ENCODE measurements at places on chromosomes 11 and 22.
A peak's percentile ranks its signal among the peaks of the same experiment; 100 is the strongest.

- peak; percentile 96 for DNase-seq
Observed at GRCh38 chr11:94130298-94131046, 1.8 kb downstream of the PANX1 start.

- no peak for DNase-seq
Observed at GRCh38 chr22:38097058-38097457, 13.1 kb upstream of the SLC16A8 start.

DNA sequence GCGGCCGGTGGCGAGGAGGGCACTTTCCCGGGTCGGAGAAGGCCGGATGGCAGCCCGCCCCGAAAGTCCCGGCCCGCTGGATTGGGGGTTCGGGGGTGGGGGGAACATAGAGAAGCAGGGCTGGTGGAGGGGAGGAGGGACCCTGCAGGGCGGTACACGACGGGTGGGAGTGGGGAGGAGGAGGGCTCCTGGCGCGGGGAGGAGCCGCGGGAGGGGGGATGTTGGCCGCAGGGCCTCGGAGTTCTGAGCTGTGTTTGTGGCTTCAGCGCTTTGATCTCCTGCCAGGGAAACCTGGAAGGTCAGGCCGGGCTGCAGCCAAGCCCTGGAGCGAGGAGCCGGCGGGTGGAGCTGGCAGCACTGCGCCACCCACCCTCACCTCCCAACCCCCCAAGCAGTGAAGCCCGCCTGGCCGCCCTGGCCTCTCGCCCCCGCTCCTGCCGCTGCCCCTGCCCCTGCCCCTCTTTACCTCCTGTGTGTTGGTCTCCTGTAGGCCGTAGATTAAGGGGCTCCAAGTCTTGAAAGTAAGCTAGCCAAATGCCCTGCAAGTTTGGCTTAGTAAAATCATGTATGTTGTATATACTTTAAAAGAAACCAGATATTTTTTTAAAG, 30.9 kb downstream of the C22orf31 start:
- DNase-seq: peak; percentile 79

GRCh38 chr11:35629914-35630313, 11.7 kb downstream of the FJX1 start:
- DNase-seq: peak; percentile 100

- DNase-seq: no peak
Observed at GRCh38 chr11:15367695-15368094, 253.0 kb downstream of the INSC start.

DNA sequence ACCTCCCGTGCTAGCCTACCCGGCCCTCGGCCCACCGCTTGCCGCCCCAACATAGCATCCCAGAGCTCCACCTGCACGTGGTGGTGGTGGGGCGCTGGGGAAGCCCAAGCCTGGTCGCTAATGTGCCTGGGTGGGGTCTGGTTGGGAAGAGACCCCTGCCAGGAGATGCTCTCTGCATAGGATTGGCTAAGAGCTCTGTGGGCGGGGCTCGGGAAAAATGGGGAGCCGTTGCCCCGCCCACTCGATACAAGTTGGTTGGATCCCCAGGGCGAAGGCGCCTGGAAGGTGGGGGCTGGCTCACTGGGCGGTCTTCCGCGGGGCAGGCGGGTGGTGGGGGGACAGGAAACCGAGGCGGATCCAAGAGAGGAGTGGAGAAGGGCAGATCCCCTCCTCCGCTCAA, 7.6 kb downstream of the LRRC10B start:
- DNase-seq: no peak

DNA sequence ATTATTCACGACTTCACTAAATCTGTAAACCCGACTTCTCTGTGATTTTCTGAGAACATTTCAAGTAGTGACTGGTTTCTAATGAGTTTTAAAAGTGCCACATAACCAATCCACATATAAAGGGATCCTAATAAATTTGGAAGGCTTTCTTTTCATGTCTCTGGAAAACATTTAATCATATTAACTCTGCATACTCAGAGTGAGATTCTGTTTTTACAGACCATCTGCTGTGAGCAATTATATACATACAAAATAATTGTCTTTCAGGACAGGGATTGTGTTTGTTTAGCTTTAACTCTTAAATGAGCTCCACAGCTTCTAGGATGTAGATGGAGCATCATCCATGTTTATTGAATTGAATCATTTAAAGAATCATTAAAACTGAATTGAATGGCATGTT, 65.1 kb downstream of the PRMT3 start:
- DNase-seq: no peak

DNA sequence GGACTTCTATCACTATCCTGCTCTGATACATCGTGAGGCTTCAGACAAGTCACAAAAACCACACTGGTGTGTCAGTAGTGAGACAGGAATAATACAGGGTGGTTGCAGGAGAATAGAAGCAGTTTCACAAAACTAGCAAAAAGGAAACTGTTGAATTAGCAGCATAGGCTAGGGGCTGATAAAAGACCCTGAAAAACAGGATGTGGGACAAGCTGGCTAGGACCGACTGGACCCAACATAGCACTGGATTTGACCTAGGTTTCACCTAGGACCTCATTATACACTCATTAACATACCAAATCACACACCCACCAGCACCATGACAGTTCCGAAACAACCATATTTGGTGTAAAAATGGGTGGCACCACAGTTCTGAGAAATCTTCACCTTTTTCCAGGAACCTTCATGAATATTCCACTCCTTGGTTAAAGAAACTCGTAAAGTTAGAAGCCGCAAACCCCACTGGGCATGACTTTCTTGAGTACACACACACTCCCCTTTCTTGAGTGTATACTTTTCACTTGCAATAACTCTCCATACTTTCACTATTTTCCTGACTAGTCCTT, 76.2 kb downstream of the SLC1A2 start:
- DNase-seq: no peak

DNA sequence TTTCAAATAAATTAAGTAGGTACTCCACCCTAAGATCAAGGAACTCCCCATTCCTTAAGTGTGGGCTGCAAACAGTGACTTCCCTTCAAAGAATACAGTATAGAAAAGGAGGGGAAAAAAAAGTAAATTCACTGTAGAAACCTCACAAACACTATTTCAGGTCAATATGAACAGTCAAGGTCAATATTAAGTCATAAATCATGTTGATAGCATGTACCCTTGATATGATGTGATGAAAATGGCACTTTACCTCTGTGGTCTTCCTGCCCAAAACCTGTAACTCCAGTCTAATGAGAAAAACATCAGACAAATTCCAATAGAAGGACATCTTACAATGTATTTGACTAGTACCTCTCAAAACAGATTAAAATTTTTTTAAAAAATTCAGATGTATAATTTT, 8.2 kb downstream of the CKAP5 start:
- no peak for DNase-seq

DNA sequence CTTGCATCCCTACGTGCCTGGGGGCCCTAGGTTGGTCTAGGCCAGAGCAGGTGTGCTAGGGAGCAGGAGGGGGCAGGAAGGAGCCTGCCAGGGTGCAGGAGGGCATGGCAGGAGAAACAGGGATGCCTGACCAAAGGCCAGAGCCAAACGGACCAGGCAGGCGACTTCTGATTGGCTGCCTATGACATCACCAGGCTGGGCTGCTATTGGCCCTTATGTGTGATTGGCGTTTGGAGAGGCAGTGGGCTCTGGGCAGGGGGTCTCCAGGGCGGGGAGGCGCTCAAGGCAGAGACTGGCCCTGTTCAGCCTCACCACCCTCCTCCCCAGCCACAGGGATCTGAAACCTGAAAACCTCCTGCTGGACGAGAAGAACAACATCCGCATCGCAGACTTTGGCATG, 44.4 kb downstream of the MOB2 start:
- peak; percentile 23 for DNase-seq

DNA sequence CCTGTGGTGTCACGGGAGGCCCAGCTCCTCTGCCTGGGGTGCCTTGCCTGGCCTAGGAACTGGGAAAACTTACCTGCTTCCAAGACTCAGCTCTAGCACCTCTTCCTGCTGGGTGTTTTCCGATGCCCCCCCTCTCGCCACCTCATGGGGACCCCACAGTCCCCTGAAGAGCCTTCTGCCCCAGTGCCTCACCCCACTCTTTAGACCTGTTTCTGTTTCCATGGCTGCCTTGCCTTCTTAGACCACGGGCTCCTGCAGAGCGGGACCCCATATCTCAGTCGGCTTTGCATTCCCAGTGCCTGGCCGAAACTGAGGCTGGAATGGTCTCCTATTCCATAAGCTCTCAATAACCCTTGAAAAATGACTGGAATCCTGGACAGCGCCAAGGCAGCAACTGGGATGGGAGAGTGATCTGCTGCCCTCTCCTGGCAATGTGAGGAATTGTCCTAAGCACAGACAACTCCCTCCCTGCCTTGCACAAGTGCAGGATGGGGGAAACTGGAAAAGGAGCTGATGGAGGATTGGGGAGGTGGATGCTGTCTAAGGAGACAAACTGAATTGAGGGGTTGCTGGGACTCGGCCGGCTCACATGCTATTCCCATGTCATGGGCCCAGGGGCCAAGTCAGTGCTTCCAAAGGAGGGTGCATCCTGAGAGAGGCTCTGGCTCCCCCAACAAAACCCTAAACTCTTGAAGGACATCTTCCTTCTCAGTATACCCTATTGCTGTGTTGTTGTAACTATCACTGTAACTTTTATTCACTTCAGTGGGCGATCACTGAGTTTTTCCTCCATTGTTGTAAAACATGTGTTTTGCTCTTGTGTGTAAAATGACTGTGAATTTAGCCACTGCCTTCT, 26.6 kb upstream of the IL17RA start:
- peak; percentile 87 for DNase-seq

DNA sequence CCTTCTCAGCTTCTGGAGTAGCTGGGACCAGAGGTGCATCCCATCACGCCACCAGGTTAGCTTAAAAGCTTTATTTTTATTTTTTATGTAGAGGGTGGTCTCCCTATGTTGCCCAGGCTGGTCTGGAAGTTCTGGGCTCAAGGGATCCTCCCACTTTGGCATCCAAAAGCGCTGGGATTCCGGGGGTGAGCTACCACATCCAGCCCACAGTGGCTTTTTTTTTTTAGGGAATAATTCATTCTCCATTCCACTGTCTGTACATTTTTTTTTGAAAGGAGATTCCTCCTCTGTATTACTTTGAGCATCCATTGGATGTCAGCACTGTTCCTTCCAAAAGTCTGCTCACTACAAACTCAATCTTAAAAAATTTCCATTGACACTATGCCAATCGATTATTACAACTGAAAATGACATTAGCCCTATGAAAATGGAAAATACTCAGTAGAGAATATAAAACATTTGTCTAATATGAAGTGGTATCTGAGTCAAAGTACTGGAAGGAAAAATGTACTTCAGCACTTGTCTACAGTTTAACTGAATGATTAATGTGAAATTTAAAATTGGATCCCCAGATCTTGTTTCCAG, 1.3 kb upstream of the LPXN start:
- peak; percentile 73 for DNase-seq

- peak; percentile 9 for DNase-seq
Observed at GRCh38 chr11:3359092-3359824, 19.7 kb downstream of the ZNF195 start.

DNA sequence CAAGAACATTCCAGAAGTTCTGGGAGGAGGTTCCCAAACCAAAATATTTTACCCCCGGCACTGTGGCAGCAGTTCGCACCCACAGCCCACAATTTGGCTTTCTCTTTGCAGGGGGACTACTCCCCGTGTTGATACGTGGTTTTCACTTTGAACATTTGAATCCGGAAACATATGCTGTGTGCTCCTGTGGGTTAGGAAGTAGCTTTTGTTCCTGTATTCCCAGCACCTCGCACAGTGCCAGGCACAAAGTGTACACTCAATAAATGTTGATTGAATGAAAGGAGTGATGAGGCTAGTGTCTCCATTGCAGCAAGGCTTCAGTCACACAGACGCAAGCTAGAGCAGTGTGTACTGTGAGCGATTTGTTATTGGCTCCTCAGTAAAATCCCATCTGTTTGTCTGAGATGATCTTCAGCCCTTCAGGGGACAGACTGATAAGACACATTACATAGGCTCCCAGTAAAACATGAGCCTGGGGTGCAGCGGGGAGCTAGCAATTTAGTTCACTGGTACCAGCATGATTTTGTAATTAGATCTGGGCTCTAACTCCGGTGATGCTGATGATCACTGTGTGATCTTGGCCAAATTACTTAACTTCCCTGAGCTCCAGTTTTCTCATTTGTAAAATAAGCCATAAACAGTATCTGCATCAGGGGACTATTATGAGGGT, 2.2 kb downstream of the LAYN start:
- DNase-seq: no peak

- DNase-seq: no peak
Observed at GRCh38 chr11:43585877-43586608, 94.5 kb upstream of the HSD17B12 start.

DNA sequence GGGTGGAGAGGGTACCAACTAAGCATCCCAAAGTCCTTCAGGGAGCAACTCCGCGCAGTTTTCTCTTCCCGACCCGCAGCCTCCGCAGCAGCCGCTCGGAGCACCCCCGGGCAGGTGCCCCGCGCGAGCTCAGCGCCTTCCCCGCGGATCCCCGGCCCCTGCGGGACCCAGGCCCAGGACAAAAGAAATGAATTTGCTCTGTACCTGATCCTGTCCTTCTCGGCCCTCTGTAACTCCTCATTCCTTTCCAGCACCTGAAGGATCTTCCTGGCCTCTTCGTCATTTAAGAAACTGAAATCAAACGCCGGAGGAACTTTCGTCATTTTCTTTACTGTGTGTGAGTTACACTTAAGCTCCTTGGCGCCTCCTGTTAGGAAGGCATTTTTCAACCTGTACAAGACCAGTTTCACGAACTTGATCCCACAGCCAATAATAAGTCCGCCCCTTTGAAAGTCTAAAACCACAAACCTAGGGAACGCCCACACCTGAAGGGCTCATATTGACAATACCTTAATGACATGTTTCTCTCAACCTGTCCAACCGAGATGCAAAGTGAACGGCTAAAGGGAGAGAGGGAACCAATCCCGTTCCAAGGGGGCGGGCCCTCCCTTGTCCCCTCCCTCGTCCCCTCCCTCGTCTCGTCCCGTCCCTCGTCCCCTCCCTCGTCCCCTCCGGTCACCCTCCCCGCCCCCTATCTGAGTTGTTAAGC, at the start of gene EXPH5:
Gene EXPH5 (minus strand): TSS at position 555 of the 709 bp plus-strand sequence. CDS start 232 bp downstream, at position 323.
- DNase-seq: peak; percentile 46

DNA sequence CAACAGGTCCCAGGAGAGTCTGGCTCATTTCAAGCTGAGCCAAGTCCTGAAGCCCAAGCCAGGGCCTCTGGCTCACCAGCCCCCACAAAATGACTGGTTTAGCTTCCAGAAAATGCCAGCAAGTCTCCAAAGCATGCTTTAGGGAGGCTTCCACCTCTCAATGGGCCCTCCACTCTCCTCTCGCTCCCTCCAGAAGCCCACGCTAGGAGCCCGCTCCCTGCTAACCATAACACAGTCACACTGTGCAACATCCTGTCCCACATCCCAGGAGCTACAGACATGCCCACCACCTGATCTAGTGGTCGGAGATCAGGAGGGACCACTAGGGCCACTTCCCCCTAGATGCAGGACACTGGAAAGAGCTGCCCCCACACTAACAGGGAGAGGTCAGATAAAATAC, 6.9 kb downstream of the SULT4A1 start:
- DNase-seq: no peak

- DNase-seq: no peak
Observed at GRCh38 chr11:102419181-102419580, 33.4 kb downstream of the TMEM123 start.

DNA sequence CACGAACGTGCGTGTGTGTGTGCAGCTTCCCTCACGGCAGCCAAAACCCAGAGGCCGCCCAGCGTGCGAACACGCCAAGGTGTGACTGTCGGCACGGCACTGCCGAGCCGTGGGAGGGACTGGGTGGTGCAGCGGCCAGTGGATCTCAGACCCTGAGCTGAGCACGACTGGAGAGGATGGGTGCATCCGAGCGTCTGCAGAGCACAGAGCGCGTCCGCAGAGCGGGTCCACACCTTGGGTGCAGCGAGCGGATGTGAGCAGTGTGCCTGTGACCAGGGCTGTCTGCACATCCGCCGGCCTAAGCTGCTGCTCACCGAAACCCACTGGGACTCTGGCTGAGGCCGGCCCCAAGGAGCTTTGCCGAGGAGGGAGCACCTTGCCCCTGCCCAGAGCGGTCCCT, 22.7 kb downstream of the PTDSS2 start:
- DNase-seq: no peak

Measured in cardiac fibroblast (primary cell).